ENCODE measurements at places on chromosomes 16 and 17.
A peak's percentile ranks its signal among the peaks of the same experiment; 100 is the strongest.

GRCh38 chr17:50076591-50077235, 18.4 kb upstream of the PDK2 start:
- DNase-seq = no peak

GRCh38 chr17:6455321-6455705, 11.1 kb downstream of the PIMREG start:
- DNase-seq = no peak

DNA sequence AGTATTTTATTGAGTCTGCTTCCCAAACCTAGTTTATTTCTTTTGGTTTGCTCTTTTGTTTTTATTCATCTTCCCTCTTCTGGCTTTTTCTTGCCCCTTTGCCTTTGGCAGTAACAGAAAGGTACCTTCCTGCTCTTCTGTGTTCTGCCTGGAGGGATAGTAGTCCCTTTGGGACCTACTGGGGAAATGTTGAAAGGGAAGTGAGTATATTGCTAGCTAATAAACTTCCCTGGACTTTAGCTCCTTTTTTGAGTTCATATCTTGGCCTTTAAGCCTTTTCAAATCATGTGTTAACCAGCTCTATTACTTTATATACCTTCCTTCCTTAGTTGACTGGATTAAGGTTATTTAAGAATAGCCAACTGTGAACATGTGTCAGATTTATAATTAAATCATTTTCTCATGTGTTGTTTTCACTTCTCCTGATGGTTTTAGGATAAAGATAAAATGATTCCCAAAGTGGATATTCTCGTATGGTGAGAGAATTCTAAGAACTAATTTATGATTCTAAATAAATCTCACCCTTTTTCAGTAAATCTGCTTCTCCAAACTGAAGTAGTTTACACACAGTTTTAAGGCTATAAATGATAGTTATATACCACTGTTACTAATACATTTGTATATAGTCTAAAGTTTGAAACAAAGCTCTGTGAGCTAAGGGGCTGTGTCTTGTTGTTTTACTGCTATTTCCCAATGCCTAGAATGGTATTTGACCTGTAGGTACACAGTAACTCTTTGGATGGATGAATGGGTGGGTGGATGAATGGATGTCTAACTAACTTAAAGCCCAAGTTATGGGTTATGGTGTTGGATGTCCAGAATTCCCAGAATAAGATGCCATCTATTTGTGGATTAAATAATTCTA, 45.7 kb downstream of the OMG start:
- no peak for DNase-seq

- DNase-seq = no peak
Measured at GRCh38 chr16:11799509-11800381, 2.7 kb upstream of the ZC3H7A start.

DNA sequence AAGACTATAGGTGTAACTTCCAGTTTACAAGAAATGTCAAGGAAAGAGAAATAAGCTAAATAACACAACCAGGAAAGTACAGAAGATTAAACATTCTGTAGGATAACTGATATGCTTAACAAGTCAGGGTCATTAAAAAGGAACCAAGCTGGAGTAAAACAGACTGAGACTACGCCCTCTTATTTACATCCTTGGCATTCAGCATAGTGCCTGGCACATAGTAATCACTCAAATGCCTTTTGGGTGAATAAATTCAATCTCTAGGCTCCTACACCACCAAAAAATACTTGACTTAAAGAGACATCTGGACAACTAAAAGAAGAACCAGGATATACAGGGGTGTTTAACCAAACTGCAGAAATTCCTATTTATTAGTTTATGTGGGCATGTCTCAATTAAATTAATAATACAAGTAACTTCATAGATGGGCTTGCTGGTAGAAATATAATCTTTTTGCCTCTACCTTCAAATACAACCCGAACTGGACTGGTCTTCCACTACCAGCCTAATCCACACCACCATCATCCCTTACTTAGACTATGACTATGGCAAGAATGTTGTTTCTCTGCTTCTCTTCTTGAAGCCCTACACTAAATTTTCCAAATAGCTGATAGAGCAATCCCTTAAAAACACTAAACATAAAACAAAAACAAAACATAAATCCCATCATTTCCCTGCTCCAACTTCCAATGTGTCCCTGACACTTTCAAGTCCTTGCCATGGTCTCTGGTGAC, 47.7 kb upstream of the ULK2 start:
- no peak for DNase-seq

DNA sequence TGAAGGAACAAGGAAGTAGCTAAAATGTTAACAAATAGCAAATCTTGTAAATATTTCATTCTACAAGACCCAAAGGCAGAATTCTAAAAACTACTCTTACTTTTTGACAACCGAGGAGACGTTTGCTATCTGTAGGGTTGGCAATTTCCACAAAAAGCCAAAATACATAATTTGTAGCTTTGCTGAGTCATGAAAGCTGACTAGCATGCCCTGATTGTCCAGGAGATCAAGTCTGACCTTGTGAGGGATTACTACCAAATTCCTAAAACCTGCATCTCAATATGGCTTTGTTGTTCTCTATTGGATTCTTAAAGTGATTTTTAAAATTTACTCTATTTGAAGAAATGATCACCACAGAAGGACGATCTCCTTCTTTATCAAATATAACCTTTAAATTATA, 10.8 kb downstream of the DNAJA2 start:
- DNase-seq = no peak

GRCh38 chr17:55434721-55435120, 13.1 kb upstream of the MMD start:
- DNase-seq = no peak

GRCh38 chr17:42882166-42882565, 18.4 kb upstream of the G6PC1 start:
- no peak for DNase-seq

DNA sequence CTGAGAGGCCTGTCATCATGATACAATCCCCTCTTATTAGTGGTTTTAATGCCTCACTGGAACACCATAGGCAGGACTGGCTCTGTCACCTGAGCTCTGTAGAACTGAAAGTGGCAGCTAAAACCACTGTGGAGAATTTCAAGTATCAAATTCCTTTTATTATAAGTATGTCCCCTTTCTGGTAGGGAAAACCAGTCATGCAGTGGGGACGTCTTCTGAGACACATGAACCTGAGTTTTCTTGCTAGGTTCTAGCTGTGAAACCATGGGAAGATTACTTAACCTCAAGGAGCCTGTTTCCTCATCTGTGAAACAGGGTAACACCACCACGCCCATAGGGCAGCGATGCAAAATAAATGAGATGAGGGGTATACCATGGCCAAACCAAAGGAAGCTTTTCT, 4.7 kb downstream of the VAC14 start:
- no peak for DNase-seq

- DNase-seq = no peak
Measured at GRCh38 chr17:49969795-49970389, 902 bp downstream of the DLX4 start.

- no peak for DNase-seq
Measured at GRCh38 chr17:39271546-39271945, 45.8 kb upstream of the STAC2 start.

GRCh38 chr16:75763204-75763603, 36.9 kb upstream of the CPHXL start:
- no peak for DNase-seq

DNA sequence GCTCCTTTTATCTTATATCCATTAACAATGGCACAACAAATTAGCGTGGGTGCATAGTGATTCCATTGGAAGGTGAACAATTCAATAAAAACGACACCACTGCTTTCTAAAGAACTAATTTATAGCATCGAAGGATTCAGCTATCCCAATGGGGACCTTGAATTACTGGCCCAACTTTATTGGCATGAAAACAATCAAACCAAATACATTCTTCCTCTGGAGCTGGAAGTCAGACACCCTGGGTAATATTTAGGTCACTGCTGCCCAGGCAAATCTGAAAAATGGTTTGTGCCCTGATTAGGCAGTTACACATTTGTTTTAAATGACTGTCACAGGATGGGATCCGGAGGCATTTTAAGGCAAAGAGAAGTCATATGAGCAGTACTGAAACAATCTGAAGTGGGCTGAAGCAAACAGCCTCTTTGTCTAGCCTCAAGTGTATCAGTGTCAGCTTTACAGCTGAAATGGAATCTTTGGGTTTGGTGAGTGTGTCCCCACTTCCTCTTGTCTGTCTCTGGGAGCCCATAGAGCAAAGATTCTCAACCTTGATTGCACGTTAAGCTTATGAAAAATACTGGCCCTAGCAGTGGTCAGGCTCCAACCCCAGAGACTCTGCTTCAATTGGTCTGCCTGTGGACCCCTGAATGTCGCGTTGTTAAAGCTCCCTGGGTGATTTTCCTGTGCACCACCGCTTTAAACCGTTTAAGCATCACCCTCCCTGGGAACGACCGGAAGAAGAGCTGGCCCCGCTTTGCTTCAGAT, 30.3 kb downstream of the CDK5R1 start:
- no peak for DNase-seq

DNA sequence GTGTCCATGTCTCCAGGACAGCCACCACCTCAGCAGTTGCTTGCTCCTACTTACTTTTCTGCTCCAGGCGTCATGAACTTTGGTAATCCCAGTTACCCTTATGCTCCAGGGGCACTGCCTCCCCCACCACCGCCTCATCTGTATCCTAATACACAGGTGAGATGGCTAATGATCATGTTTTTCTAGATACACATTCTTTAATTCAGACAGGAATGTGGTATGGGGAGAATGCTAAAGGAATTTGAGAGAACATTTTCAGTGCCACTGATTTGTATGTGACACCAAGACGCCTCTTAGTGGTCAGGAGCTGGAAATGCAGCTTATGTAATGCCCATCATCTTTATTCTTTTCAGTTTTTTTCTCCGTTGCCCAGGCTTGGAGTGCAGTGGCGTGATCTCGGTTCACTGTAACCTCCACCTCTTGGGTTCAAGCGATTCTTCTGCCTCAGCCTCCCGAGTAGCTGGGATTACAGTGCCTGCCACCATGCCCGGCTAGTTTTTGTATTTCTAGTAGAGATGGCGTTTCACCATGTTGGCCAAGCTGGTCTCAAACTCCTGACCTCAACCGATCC, 8.9 kb upstream of the RAPGEFL1 start:
- no peak for DNase-seq

DNA sequence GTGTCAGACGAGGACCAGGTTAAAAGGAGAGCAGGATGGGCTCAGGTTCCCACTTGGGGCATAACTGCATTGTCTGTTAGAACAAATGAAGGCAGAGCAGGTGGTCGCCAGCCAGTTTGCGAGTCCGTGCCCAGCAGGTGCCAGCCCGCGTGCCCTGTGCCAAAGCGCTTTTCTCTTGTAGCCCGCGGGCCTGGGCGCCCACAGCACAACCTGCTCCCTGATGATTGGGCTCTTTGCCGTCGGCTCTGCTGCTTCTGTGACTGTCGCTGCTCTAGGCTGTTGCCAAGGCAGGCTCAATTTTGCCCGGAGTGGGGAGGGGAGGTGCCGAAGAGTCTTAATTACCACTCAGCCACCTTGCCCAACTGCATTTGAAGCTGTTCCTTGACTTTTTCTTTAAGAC, 21.1 kb downstream of the KNOP1 start:
- no peak for DNase-seq

DNA sequence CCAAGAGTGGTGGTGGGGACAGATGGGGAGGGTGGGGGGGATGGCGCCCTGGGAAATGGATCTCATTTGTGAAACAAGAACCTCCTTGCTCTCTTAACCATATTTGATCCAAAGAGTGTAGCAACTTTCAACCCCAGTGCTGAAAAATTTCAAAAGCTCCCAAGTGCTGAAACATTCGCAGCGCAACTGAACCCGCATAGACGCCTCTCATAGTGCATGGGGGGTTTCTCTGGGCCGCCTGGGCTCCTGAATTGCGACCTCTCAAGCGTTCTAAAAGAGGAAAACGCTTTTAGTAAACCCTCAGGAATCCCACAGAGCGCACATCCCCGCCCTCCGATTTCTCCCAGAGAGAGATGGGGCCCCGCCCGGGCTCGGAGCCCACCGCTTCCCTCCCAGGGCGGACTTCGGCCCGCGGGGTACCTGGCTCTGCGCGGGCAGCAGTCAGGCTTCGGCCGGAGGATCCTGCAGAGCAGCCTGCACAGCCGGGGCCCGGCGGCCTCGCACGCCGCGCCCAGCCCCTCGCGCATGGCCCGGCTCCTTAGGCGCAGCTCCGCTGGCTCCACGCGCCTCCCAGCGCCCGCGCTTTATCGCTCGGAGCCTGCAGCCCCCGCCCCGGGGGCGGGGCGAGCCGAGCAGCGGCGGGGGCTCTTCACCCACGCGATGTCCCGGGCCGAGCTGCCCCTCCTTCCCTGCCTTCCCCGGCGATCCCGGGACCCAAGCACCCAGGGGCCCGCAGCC, 7.0 kb downstream of the NOS2 start:
- no peak for DNase-seq

DNA sequence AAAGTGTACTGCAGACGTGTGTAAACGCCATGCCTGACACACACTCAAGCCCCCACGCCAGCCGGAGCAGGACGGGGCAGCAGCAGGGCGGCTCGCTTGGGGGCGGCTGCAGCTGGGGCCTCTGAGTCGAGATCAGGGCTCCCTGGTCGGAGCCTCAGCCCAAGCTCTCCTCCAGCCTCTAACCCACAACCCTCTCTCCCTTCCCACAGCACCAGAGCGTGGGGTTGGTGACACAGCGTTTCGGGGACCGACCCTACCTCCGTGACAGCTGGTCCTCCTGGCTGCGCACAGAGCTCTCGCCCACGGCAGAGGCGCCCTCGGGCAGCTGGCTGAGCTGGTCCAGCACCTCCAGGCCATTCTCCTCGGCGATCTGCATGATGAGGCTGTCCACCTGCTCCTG, 11.2 kb downstream of the CHMP1A start:
- no peak for DNase-seq

GRCh38 chr17:69608808-69609472, 194.4 kb downstream of the MAP2K6 start:
- DNase-seq = no peak

- no peak for DNase-seq
Measured at GRCh38 chr17:3888343-3889171, 4.3 kb downstream of the CAMKK1 start.

DNA sequence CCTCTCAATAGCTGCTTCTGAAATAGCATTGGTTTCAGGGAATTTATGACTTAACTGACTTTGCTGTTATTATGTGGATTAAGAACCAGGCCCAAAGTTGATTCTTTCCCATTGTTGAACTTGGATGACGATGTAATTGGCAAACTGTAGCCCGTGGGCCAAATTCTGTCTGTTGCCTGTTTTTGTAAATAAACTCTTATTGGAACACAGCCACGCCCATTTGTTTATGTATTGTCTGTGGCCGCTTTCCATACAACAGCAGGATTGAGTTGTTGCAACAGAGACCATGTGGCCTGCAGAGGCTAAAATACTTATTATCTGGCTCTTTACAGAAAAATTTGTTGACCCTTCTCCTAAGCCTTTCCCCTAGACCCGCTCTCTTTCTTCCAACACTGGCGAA, 31.6 kb downstream of the NTN1 start:
- no peak for DNase-seq

- peak; percentile 19 for DNase-seq
Measured at GRCh38 chr17:50375858-50376538, 3.0 kb downstream of the EME1 start.

GRCh38 chr17:79728169-79728907, 2.4 kb upstream of the ENPP7 start:
- no peak for DNase-seq

DNA sequence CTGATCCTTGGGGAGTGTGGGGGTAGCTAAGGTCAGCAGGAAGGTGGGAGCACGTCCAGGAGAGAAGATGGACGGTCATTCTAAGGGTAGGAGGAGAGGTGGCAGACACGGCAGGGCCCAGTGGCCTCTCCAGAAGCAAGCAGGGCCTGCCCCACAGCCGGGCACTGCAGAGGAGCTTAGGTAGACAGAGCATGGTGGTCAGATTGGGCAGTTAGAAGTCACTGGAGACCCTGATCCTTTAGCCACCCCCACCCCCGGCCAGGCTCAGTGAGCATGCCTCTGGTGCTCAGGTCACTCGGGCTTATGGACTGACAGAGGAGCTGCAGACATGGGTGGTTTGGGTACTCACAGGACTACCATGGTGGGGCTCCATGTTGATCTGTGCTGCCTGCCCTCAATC, 26.3 kb downstream of the NLRP1 start:
- no peak for DNase-seq
